ENCODE measurements at places on chromosomes 7 and 10.

- DNase-seq: no peak
Observed at GRCh38 chr10:92829042-92829785, 19.1 kb upstream of the EXOC6 start.

GRCh38 chr10:67815571-67816059 lies 22.4 kb downstream of the DNAJC12 start:
- no peak for DNase-seq

GRCh38 chr10:78462176-78462575 lies 428.5 kb downstream of the RPS24 start:
- DNase-seq: no peak

DNA sequence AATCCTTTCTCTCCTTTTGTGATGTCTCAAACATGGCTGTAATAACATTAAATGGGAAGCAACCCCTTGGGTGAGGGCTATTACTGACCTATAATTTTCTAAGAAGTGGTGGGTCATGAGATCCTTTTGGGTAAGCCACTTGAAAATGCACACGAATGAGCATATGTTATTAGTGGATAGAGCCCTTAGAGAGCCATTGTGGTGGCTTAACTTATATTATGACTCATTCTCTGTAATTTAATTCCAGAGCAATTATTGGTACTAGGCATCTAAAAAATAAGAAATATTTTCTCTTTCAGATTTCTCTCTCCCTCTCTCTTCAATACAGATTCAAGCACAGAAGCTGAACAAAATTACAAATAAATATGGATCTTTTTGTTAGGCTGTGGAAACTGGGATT lies 1177.4 kb upstream of the PHF14 start:
- DNase-seq: no peak

GRCh38 chr7:109111086-109111485 lies 541.4 kb downstream of the DNAJB9 start:
- no peak for DNase-seq

Data from CD4-positive, alpha-beta T cell treated with Interferon gamma for 1 hour (primary cell).